Stimulated activated CD4-positive, alpha-beta T cell treated with anti-CD3 and anti-CD28 coated beads, Interleukin-15, amount 100 ng/mL, for 24 hours (primary cell): ENCODE measurements at places on chromosomes 13 and 19.

GRCh38 chr19:45952686-45953505 is 20.8 kb downstream of the NOVA2 start:
- DNase-seq = peak; percentile 61

DNA sequence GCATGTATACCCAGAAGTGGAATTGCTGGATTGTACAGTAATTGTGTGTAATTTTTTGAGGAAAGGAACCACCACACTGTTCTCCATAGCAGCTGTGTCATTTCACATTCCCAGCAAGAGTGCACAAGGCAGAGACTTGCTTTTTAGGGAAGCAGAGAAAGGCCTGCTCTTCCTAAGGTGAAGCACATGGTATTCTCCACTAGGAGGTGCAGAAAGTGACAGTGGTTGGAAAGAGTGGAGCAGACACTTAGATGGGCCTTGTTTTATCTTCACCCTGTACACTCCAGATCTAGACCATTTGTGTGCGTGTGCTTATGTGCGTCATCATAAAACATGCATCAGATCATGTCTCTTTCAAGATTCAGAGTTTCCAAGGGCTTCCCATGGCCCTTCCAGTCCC is 35.0 kb downstream of the FAM124A start:
- DNase-seq = no peak

GRCh38 chr13:42847891-42848663 is 66.7 kb downstream of the FAM216B start:
- DNase-seq = no peak

DNA sequence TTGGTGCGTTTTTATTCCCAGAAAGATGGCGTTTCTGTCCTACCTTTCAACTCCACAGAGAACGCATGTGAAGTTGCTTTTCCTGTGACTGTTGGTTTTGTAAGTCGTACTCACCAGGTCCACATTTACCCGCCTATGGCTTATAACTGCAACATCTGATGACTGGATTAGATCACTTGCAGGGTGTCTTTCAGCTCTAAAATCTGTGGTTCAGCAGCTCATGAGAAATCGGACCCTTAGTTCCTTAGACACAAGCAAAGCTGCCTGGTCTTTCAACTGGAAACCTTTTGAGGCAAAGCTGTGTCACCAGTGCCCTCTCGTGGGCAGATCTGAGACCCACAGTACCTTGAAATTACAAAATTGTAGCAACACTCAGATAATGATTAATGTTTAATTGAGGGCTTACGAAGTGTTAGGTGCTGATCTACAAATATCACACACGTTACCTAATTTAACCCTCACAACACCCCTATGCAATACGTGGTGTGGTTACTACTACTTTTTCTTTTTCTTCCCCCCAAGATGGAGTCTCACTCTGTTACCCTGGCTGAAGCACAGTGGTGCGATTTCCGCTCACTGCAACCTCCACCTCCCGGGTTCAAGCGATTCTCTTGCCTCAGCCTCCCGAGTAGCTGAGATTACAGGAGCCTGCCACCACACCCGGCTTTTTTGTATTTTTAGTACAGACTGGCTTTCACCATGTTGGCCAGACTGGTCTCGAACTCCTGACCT is 65.4 kb downstream of the RUBCNL start:
- DNase-seq = peak; percentile 80

GRCh38 chr13:101390461-101390860 is 25.8 kb downstream of the NALCN start:
- no peak for DNase-seq

- no peak for DNase-seq
Measured at GRCh38 chr19:12843999-12844732, 5.9 kb downstream of the MAST1 start.

DNA sequence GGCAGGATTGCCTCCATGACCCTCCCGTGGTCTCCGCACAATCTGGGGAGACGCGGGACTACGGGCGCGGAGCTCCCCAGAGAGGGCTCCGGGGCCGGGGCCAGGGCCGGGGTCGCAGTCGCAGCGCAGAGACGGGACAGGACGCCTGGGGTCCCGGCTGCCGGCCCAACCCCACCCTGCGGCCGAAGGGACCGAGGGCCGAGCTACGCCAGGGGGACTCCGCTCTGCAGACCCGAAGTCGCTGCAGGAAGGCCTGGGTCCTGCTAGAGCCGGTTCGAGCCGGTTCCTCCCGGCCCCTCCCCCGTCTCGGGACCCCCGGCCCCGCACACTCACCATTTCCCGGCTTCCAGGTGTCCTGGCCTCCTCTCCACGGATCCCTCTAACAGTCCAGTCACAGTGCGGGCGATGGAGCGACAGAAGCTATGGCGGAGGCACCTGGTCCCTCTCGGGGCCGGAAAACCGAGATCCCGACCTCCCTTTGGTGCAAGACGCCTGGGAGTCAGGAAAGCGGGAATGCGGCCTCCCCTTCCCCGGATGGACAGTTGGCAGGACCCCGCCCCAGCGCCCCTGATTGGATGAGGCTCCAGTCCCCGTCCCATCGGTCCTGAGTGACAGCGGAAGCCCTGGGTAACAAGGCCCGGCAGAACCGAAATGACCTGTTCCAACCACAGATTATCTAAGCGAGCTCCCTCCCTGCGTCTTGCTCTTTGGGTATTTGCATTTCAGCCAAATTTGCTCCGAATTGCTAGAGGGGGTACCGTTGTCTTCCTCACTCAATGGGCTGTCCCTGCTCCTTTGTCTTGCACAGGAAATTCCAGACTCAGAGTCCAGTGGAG is at the start of gene ZNF625:
TSS of gene ZNF625 (minus strand) at position 512 of the 836 bp plus-strand sequence. CDS start at position 336, 176 bp downstream.
- DNase-seq = peak; percentile 72

DNA sequence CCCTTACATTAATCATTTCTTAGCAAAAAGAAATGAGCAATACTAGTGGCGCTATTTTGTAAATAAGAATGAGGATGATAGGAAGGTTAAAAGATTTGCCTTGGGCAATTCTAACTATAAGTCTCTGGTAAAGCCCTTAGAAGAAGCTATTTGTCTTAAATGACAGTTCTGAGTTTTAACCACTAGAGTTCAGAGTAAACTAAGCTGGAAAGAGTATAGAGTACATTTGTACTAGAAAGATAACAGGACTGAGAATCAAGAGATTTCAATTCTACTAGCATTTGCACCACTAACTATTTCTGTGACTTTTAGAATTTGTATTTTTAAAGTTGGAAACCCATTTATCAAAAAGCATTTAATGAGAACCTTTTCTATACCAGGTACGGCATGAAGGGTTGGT is 750.3 kb downstream of the OLFM4 start:
- no peak for DNase-seq

DNA sequence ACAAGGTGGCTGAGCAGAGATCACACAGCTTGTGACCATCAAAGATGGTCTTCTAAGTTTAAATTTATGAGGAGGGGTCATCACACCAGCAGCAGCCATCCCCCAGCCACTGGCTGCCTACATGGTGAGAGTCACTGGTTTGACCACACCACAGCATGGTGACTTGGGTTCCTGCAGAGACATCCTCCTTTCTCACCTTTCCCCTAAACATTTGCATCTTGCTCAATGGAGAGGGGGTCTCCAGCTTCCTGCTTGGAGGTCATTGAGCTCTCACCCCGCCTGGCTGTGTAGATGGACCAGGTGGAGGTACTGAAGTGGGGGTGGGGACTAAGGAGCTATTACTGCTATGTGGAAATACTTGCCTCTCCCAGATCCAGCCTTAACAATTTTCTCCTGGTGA is 247.6 kb upstream of the ARGLU1 start:
- DNase-seq = no peak

- no peak for DNase-seq
Measured at GRCh38 chr19:3515891-3516422, 9.8 kb downstream of the FZR1 start.

GRCh38 chr19:23817519-23817918 is 58.8 kb upstream of the ZNF681 start:
- DNase-seq = peak; percentile 53

DNA sequence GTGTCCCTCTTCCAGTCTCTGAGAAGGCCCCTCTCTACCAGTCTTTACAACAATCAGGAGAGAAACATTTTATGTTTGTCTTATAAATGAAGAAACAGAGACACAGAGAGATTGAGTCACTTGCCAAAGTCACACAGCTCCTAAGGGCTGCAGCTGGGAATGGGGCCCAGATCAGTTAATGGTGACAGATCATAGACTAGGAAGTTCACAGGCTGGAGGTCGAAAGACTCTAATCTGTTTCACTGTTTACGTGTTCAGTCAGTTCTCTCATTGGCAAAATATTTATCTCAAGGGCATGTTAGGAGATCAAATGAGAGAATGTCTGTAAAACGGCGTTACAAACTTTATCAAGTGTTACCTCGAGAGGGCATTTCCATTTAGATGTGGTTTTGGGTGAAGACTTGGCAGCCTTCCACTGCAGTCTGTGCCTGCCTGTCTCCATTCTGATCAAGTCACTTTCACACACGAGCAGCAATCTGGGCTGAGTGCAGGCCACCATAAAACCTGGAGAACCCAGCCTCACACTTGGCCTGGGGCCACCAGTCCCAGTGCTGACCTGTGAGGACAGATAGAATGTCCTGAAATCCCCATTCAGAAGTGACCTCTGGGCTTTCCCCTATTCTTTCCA is 65.1 kb downstream of the SIAH3 start:
- DNase-seq = no peak

- no peak for DNase-seq
Measured at GRCh38 chr19:49882643-49883042, 5.1 kb downstream of the TBC1D17 start.

DNA sequence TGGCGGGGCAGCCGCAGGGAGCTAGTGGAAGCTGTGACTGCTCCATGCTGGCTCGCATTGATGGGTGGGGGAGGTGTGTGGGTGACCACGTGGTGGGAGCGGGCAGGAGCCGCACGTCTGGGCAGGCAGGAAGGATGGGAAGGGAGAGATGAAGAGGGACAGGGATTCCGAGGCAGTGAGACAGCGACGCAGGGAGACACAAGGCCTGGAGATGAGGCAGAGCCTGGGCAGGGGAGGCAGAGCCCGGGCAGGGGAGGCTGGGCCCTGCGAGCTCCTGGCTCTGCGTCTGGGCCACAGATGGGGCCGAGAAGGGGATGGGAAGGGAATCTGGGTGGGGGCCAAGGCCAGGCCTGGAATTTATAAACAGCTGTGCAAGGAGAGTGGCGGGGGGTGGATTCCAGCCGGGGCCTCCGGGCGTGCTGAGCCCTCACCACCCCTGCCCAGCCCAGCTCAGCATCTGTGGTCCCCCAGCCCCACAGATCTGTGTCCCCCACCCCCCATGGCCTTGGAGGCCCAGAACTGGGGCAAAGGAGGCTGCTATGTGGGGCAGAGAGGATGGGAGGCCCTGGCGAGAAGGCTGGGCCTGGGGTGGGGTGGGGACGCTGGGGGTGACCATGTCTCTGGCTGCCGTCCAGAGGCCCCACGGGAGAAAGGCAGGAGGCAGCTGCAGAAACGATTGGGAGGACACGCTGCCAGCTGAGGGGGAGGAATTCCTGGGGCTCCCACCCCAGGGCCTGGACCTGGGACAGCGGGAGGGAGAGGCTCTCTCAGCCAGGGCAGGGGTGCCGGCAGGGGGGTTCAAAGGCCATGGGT is 6.0 kb downstream of the EHD2 start:
- DNase-seq = no peak

DNA sequence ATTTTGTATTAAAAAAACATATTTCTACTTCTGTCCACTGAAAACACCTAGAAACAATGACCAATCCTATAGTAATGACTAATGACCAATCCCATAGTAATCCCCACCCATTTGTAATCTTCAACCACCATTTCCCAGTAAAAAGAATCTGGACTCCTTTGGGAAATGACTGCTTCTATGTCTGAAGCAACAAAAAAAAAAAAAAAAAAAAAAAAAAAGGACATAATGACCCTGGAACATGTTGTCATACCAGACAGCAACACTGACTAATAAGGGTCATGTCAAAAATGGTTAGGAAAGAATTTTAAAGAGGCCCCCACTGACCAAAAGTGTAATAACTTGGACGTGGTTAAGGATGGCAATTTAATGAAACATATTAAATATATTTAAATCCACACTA is 88.3 kb downstream of the TUBA3C start:
- DNase-seq = no peak

DNA sequence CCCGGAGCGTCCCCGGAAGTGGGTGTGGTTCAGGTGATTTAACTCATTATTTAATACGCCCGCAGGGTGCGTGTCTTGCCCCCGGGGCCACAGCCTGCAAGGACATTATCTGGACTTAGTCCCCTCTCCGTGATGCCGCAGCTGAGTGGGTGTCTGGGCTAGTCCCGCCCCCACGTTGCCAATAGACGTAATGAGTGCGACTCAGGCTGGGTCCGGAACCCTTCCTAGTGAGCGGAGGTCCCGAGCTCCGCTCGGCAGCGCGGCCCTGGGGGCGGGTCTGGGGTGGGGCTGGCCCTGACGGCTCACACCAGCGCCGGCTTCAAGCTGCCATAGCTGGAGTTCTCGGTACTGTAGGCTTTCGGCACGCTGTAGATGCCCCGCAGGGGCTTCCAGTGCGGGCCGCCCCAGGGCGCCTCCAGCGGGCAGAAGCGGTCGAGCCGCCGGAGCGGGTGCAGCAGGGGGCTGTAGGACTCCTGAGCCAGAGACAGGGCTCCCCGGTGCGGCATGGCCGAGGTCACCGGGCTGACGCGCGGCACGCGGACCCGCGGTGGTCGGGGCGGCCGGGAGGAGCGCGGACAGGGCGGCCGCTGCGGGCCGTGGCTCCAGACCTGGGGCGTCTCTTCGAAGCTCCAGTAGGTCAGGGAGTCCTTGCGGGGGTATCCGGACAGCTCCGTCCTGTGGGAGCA is 918 bp upstream of the LHB start:
- DNase-seq = peak; percentile 71

DNA sequence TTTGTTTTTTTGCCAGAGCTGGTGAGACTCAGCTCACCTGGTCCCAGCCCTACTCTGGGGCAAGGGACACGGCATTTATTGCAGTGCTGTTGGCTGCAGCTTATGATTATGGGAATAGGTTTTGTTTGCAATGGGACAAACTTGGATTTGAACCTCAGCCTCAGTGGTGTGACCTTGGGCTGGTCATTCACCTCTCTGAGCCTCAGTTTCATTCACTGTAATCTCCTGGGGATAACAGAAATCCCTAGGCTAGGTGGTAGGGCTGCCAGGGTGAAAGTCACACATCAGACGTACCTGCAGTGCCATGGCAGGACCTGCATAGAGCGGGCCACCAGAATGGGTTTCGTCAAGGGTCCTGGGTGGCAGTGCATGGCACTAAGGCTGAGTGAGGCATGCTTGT is 73.7 kb upstream of the MEDAG start:
- DNase-seq = no peak
